ENCODE measurements at places on chromosomes 3 and 15.

- DNase-seq = no peak
Observed at GRCh38 chr15:36053746-36054145, 507.8 kb upstream of the DPH6 start.

DNA sequence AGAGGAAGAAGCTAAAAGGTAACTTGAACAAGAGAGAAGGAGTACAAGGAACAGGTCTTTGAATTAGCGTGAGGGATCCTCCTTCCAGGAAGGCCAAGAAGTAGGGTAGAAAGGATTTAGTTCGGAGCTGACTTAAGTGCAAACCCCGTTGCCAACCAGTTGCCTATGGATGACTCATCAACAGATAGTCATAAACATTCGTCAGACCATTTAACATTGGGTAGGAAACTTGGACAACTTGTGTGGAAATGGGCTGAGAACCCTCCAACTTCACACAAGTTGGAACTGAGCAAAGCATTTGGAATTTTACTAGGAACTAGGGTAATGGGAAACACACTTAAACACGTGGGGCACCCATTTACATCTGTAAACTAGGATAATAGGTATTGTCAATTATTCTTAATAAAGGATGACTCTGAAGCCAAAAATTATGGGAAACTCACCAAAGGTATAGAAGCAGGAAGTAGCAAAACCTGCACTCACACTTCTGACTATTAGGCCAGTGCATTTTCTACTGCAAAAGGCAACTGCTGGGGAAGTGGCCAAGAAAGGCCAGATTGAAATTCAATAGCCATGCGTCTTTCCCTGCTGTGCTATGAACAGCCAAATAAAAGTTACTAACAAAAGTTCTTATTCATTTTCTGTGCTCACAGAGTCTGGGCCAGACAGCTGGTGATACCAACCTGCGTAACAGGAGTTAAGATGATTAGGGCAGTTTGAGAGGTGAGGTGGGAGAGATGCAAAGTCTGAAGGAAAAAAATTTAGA is 174.5 kb upstream of the TMC3 start:
- peak; percentile 14 for DNase-seq

- no peak for DNase-seq
Observed at GRCh38 chr3:74048699-74049098, 424.0 kb upstream of the PDZRN3 start.

GRCh38 chr3:188350961-188351360 is 197.0 kb downstream of the LPP start:
- no peak for DNase-seq

DNA sequence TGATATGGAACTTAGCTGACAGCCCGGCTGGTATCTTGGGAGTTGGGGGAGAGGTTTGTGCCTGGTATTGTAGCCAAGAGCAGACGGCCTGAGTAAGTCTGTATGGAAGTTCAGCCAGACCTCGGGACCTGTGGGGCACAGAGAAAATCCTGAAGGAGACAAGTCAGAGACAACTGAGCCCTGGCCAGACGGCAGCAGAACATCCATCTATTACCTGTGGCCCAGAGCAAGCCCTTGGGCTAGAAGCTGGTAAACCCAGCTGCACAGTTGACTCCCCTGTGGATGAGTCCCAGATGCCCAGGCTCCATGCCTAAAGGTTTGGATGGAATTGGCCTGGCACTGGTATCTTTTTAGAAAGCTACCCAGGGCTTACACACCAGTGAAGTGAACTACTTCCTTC is 70.4 kb upstream of the DLG1 start:
- no peak for DNase-seq

DNA sequence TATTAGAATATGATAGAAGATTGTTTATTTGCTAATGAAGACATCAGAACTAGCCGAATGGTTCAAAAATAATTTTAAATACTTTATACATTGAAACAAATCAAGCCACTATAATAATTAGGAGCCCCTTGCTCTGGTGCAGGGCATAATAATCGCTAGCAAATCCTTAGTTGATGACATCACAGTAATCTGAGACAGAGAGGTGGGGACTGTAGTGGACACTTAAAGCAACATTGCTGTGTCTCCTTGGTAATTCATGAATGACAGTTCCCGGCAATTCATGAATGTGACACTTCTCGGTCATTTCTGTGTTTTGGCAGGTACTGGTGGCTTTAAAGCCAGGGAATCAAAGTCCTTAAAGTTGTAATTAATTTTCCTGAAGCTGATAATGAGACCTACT is 114.3 kb downstream of the PPM1L start:
- no peak for DNase-seq

- peak; percentile 56 for DNase-seq
Observed at GRCh38 chr3:33717616-33717865, 513 bp downstream of the CLASP2 start.

DNA sequence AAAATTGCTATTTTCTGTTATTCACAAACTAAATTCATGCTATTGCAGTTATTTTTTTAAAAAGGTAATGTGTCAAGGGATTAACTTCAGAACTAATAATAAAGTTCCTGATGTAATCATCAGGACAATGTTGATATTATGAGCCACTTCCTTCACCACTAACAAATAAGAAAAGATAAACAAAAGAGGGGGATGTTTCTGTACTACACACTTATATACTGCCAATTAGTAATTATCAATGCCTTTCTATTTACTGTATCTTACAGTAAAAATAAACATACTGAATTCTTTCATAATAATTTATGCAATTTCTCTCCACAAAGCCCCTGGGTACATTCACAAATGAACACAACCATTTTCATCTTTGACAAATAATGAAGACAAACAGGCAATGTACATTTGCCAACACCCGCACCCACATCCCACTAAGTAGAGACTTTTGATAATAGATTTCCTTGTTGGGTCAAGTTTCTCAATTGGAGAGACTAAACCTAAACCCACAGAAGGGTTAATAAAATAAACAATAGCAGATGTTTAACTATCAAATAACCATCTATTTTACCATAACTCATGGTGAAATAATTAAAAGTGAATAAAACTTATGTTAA is 3.7 kb downstream of the CBLB start:
- peak; percentile 78 for DNase-seq

- peak; percentile 91 for DNase-seq
Observed at GRCh38 chr3:30285188-30286006, 321.0 kb upstream of the TGFBR2 start.

DNA sequence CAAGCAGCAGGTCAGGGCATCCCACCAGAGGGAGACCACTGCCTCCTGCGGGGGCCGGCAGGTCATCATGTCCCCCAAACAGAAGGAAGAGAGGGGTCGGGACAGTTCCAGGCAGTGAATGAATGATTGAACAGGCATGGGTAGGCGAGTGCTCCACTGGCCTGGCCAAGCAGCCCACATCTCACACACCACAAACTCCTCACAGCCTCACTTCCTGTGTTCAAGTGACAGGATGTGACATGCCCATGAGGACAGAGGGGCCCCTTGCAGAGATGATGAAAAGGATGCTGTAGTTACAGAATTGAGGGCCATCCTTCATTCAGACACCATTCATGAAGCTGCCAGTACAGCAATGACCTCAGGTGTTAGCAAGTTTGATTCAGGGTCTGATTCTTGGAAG is 3.7 kb downstream of the IQSEC1 start:
- DNase-seq = no peak

GRCh38 chr3:14506626-14507304 is 33.4 kb downstream of the GRIP2 start:
- DNase-seq = no peak

GRCh38 chr15:68602459-68603215 is 23.8 kb downstream of the CORO2B start:
- DNase-seq = no peak

GRCh38 chr3:38597502-38598060 is 51.9 kb downstream of the SCN5A start:
- DNase-seq = no peak

DNA sequence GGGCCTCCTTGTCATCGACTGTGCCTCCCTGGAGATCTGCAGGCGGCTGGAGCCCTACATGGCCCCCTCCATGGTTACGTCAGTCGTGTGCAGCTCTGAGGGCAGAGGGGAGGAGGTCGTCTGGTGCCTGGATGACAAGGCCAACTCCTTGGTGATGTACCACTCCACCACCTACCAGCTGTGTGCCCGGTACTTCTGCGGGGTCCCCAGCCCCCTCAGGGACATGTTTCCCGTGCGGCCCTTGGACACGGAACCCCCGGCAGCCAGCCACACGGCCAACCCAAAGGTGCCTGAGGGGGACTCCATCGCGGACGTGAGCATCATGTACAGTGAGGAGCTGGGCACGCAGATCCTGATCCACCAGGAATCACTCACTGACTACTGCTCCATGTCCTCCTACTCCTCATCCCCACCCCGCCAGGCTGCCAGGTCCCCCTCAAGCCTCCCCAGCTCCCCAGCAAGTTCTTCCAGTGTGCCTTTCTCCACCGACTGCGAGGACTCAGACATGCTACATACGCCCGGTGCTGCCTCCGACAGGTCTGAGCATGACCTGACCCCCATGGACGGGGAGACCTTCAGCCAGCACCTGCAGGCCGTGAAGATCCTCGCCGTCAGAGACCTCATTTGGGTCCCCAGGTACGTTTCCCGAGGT is 146.5 kb downstream of the LRRK1 start:
- DNase-seq = no peak

GRCh38 chr3:189646853-189647542 is 15.8 kb downstream of the TP63 start:
- DNase-seq = no peak

GRCh38 chr3:71191031-71191482 is 392.5 kb downstream of the FOXP1 start:
- no peak for DNase-seq

DNA sequence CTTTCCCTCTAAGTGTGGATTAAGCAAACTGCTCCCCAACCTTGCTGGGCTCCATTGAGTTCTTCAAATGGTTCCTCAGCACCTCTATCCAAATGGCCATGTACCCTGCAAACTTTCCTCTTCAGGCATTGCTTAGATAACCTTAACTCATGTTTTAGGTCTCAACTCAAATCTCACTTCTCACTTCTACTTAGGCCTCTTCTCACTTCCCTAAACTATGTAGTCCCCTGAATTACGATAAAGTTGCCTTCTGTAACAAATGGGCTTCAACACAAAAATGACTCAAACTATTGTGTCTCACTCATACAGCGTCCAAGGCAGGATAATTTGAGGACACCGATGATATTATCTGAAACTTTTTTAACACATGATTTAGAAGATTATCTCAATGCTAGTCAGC is 62.4 kb upstream of the STAC start:
- no peak for DNase-seq

DNA sequence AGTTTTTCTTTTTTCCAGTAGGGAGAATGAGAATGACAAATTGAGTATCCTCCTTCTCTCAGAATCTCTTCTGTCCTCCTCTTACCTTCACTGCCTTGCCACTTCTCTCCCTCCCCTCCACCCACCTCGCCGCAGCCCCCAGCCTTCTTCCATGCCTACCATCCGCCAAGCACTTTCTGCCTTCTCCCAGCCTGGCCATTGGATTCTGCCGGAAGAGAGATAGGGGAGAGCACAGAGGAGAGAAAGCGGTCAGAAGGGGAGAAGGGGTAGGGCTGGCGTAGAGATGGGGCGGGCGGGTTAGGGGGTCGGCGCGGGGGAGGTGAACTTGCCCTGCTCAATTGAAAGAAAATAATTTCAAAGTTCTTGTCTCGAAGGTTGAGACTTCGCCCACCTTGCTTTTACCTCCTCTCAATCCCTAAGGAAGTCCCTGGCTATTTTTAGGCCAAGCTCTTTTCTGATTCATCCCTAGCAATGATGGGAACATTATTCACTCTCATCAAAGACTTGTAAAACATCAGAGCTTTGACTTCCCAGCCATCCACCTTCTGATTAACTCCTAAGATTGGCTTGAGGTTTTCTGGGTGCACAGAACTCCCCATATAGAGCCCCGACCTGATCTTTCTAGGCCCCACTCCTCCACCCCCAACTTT is 811 bp downstream of the C3orf52 start:
- DNase-seq = no peak

DNA sequence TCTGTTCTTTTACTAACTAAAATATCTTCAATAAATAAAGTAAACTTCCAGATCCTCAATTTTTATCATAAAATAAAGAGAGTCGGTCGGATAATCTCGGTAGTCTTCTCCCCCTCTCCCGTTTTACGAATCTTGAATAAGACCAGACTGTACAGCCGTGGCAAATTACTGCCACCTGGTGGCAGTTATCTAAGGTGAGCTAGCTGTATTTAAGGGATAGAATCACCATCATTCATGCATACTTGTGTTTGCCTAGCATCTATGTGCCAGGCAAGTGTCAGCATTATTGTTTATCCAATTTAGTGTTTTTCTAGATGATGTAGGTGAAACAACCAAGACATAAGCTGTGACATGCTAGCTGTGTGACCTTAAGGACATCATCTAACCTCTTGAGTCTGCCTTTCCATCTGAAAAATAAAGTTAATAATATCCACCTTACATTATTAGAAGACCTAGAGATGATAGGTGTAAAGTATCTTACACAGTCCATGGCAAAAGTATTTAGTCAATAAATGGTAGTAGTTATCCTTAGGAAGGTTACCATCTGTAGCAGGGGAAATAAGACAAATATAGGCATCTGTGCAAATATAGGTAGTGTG is 21.3 kb downstream of the DUT start:
- DNase-seq = peak; percentile 42

DNA sequence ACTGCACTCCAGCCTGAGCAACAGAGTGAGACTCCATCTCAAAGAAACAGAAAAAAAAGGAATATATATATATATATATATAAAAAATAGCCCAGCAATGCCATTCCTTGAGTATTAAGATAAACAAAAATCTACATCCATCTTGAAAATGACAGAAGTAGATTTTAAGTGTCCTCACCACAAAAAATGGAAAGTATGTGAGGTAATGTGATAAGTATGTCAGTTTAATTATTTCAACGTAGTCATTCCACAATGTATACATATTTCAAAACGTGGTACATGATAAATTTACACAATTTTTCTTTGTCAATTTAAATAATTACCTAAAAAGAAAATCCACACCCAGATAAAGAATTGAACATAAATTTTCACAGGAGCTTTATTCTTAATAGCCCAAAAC is 54.9 kb downstream of the HCN4 start:
- no peak for DNase-seq

DNA sequence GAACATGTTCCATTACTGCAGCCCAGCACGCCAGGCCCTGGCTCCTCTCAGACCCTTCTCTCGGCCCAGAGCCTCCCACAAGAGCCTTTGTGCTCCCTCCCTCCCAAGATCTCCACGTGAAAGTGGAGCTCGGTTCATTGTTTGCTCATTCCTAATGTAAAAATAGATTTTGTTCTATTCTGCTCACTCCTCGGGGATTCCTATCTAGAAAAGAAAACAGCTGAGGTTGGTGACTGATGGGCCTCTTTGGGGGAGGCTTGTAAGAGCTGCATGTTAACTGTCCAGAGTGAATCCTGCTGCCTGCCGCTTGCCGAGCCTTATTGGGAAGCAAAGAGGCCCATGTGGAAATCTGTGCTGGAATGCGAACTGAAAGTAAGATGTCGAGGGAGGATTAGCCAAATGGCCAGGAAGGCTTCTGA is 267.1 kb downstream of the LRTM1 start:
- peak; percentile 35 for DNase-seq

- no peak for DNase-seq
Observed at GRCh38 chr3:147886879-147887278, 477.7 kb downstream of the ZIC1 start.

Measured in fibroblast of gingiva (primary cell).